ENCODE measurements at places on chromosomes 1 and 21.
A peak's percentile ranks its signal among the peaks of the same experiment; 100 is the strongest.

DNA sequence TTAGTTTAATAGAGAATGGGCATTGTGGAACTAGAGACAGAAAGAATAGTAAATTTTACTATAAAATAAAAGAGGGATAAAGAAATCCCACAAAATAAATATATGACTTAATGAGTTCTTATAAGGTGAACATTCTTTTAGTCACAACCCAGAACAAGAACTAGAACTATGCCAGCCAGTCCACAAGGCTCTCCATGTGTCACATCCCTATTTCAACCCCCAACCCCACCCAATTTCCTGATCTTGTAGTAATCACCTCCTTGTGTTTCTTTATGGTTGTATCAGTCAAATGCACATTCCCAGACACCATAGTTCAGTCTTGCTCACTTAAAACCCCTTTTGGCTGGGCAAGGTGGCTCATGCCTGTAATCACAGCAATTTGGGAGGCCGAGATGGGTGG lies 662.3 kb upstream of the CAMK1G start:
- DNase-seq, result no peak

DNA sequence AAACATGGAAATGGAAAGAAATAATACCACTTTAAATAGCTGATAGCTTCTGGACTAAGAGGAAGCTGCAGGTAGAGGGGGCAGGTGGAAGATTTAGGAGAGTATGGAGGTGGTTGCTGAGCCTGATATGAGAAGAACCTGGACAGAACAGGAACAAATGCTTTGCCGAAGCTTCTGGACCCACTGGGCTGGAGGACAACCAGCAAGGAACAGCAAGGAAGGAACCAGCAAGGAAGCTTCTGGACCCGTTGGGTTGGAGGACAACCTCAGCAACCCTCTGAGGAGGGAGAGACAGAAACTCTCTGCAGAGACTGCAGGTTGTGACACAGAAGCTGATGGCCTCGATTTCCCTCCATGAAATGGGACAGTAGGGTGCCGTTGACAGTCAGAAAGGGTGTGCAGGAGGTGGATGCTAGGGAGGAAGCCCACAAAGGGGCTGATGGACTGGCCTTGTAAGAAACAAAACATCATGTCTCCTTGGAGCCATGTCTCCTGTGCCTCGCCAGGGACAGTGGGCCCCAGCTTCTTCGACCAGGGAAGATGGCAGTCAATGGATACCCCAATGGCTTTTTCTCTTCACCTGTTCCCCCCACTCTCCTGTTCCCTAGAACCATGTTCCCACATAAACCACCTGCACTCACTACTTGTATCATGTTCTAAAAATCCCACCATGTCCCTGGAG lies 8.3 kb upstream of the WNT3A start:
- DNase-seq, result no peak

GRCh38 chr1:47992720-47993415 lies 4.3 kb downstream of the TRABD2B start:
- DNase-seq, result peak; percentile 93

- DNase-seq, result peak; percentile 88
These were observed 95.5 kb upstream of the RALGPS2 start for GRCh38 chr1:178629252-178630154.

GRCh38 chr1:119463569-119463968 lies 43.4 kb upstream of the HSD3B1 start:
- DNase-seq, result no peak

- no peak for DNase-seq
These were observed 445.5 kb downstream of the MATN1 start for GRCh38 chr1:30277911-30278310.
